Thyroid gland (tissue), 4 donors: ENCODE measurements at places on chromosomes 5 and 9. TPM values are rescaled to one million over a fixed set of nuclear protein-coding genes. Genes with fewer than 3 reads are reported as not detected.
A peak's percentile ranks its signal among the peaks of the same experiment; 100 is the strongest.

The SPOCK1 gene
- total RNA-seq: 15.8 TPM

The SCGB3A2 gene
- not detected for total RNA-seq

DNA sequence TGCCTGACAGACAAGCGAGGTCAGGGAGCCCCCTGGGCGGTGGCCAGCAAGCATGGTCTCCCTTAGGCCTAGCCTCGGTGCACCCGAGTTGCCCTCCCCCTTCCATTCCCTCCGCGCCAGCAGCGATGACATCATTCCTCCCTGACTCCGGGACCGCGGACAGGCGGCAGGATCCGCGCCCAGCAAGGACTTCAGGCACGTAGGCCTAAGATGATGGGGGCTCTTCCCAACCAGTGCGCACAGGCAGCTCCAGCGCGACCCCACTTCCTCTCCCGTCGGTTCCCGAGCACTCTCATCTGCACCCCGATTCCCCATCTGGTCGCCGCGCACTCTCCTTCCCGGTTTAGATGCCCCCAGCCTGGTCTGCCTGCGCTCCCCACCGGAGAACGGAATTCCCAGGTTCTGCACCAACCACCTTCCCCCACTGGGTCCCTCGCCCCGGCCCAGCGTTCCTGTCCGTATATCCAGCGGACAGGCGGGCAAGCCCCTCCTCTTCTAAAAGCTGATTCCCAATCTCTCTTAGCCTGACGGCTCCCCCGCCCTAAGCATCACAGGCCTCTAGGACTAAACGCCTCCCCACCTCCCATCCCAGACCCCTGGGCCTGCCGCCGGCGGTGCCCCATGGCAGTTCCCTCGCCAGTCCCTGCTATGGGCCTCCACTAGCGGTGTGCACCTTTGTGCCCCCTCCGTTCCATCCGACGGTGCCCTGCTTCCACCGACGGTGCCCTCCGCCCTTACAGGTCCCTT lies 931 bp downstream of the FAM219A start:
- peak; percentile 57 for DNase-seq

DNA sequence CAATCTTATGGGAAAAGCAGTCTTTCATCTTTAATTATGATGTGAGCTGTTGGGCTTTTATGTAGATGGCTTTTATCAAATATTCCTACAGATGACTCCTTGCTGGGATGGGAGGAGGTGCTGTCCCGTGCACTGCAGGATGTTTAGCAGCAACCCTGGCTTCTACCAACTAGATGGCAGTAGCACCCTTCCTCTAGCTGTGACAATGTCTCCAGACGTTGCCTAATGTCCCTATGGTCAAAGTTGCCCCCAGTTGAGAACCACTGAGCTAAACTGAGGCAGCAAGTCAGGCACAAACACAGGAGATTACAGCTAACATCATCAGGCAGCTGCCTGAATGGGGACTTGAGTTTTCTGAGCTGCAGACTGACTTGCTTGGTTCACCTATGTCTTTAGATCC lies 401.9 kb upstream of the PDE4D start:
- peak; percentile 17 for DNase-seq

DNA sequence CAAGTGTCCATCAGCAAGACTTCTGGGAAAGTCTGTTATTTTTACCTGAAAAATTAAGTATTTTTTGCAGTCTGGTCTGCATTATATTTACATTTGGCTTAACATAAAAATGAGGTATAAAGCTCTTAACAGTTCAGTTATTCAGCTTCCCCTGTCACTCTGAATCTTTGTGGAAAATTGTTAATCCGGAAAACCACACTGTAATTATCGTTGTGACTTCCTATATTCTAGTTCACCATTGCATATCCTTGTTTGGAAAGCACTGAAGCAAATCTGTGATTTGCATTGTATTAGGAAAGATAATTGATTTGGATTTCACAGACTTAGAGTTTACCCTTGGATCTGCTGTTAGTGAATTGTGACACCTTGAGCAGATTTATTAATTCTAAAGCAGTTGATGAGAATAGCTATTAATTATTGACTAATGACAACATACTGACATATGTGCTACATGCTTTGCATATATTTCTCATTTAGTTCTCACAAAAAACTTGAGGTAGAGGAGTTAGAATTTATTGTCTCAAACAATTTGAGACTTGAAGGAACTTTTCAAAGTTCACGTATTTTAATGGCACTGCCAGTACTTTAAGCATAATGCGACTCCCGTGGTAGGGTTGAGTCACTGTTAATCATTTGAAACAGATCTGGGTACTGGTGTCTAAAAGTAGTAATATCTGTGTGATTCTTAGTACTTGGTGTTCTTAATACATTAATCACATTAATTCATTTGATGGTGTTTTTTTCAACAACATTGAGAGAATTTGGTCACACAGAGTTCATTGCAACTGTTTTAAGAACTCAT lies 71.8 kb upstream of the LRRC70 start:
- DNase-seq: no peak

- DNase-seq: peak; percentile 49
Measured at GRCh38 chr9:63859475-63860215, 1425.4 kb downstream of the FOXD4L5 start.

DNA sequence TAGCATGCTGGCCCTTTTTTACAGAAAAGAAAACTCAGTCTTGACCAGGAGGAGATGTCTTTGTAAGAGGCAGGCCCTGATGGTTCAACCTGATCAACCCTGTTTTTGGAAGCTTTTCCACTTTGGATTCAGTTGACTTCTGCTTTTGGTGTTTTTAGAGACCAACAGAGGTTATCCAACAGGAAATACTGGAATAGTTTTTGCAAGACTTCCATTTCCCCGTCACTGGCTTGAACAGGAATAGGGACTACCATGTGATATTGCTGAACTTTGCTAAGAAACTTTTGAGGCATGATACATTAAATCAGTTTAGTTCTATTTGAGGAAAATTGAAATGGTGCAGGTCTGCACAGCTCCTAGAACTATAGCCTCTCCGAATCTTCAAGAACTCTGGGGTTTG lies 17.1 kb upstream of the DAB2 start:
- no peak for DNase-seq

GRCh38 chr5:151953833-151954232 lies 29.2 kb upstream of the GLRA1 start:
- DNase-seq: no peak

GRCh38 chr5:135319928-135320606 lies 79.0 kb downstream of the MACROH2A1 start:
- no peak for DNase-seq

DNA sequence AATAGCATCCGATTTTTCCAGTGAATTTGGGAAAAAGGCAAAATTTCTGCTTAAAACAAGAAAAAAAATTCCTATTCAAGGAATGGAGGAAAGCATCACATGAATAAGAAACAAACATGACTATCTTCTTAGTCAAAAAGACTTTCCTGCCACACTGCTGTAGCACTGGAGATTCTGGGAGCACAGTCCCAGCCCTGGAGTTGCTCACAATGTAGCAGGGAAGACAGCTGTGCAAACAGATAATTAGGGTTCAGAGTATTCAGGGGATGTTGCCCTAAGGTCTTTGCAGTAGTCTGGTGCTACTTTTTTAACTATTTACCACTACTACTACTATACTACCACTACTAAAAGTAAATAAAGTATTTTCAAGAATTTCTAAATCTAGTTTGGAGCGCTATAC lies 86.5 kb downstream of the BNC2 start:
- no peak for DNase-seq
